Stimulated activated CD8-positive, alpha-beta memory T cell treated with anti-CD3 and anti-CD28 coated beads, Interleukin-15, amount 100 ng/mL, for 1 hour (primary cell): ENCODE measurements at places on chromosomes 6 and 20.

GRCh38 chr6:141218583-141218982 is 914.1 kb upstream of the GJE1 start:
- DNase-seq: no peak

DNA sequence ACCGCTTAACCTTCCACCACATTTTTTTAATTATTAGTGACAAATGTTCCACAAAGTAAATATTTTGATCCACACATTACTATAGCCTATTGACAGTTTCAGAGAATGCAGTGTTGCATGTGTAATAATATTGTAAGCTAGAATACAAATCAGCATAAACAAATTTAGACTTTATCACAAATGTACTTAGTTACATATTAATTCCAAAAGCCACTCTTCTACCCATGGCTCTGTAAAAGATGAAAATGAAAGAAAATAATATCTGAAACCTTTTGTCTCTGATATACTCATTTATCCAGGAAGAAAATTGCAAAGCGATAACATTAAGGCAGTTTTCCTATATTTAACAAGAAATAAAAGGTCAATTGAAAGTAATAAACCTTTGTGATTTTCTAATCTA is 954.0 kb upstream of the MAN1A1 start:
- DNase-seq: no peak

DNA sequence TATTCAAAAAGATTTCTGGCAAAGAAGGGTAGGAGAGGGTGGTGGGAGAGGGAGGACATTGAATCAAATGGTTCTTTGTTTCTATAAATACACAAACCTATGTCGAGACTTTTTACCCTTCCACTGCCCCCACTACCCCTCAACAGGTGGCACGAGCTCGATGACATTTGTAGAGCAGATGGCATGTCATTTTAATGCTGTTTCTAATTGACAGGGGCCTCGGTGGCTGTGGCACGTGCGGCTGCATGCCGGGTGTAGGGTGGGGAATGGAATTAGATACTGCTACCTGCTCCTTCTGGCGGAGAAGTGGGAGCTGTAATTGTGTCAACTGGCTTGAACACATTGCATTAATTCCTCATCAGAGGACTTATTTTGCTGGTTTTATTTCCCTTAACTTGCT is 29.1 kb upstream of the SASH1 start:
- DNase-seq: no peak

- DNase-seq: no peak
These were observed 195.4 kb downstream of the TFAP2A start for GRCh38 chr6:10219510-10219909.

GRCh38 chr6:7341989-7342742 is 29.2 kb upstream of the SSR1 start:
- no peak for DNase-seq

GRCh38 chr6:157461000-157461915 is 80.3 kb downstream of the ZDHHC14 start:
- no peak for DNase-seq

GRCh38 chr6:132494954-132495353 is 18.0 kb downstream of the STX7 start:
- no peak for DNase-seq

DNA sequence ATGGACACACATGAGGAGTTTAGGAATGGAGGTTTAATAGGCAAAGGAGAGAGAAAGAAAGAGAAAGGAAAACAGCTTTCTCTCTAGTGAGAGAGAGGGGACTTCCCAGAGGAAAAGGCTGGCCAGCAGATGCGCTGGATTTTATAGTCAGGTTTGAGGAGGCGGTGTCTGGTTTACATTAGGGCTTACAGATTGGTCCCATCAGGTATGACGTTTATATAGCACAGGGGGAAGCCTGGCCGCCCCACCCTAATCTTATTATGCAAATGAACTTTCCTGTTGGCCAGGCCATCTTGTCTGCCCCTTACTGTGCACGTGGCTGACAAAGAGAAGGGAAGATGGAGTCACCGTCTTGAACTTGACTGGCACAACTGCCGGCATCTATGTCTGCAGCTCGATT is 86.6 kb upstream of the QKI start:
- no peak for DNase-seq

- peak; percentile 20 for DNase-seq
These were observed 218.6 kb upstream of the ZFP64 start for GRCh38 chr20:52410182-52410647.

DNA sequence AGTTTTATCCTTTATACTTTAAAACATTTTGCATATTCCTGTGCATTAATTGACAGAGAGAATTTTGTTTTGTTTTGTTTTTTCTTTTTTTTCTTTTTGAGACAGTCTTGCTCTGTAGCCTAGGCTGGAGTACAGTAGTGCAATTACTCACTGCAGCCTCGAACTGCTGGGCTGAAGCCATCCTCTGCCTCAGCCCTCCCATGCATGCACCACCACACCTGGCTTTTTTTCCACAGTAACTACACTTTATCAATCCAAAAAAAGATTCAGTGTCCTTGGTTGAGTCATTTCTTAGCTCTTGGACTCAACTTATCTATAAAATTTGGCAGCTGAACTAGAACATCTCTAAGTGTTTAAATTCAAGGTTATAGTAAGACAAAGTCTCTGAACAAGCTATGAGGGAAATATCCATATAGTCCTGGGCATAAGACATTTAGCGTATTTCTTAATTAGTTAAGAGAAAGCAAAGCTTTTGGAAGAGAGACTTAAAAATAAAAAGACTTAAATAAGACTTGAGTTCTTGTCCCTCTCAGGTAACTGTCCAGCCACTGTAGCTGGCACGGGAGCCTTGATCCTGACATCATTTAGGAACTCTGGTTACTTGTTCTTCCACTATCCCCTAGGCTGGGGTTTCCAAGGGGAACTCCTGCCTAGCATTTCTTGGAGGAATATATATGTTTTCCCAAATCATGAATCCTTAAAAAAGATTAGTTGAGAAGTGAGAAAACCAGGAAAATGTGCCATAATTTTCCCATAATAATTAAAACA is 300.1 kb downstream of the HACE1 start:
- DNase-seq: no peak

DNA sequence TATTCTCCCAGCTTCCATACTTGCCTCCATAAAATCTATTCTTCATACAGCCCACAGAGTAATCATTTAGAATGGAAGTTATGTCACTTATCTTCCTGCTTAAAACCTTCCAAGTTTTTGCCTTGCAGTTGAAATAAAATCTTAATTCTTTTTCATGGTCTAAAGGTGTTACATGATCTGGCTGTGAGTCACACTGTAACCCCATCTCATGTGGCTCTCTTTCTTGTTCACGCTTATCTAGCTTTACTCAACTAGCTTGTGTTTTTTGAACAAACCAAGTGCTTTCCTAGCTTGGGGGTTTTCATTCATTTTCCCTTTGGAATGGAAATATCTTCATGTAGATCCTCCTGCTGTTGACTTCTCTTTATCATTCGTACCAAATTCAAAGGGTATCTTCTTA is 23.6 kb upstream of the THEMIS start:
- no peak for DNase-seq

DNA sequence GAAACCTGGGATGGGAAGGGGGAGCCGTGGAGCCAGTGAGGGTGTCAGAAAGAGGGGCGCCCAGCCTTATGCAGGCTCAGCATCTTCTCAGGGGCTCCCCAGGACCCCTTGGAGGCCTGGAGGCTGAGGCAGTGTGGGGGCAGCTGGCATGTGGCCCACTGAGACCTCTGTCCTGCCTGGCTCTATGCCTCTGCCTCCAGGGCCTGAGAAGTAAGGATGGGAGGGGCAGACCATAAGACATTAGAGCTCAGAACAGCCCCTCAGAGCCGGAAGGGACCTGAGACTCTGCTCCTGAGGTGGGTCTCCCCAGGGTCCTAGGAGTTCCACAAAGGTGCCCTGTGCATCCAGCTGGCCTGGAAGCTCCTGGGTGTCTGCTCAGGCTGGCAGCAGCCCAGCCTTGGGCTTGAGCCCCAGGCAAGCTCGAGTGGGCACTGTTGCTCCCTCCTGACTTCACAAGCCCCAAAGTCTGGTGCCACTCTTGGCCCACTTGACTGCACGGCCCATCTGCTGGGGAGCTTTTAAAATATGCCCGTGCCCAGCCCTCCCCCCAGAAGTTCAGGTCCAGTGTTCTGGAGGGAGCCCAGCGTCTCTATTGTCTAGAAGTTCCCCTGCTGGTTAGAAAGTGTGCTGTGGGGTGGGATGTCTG is 126.8 kb downstream of the GRM4 start:
- no peak for DNase-seq

GRCh38 chr6:28794175-28795002 is 129.4 kb downstream of the TRIM27 start:
- DNase-seq: no peak

- no peak for DNase-seq
These were observed 14.6 kb upstream of the FAXC start for GRCh38 chr6:99364026-99364425.

DNA sequence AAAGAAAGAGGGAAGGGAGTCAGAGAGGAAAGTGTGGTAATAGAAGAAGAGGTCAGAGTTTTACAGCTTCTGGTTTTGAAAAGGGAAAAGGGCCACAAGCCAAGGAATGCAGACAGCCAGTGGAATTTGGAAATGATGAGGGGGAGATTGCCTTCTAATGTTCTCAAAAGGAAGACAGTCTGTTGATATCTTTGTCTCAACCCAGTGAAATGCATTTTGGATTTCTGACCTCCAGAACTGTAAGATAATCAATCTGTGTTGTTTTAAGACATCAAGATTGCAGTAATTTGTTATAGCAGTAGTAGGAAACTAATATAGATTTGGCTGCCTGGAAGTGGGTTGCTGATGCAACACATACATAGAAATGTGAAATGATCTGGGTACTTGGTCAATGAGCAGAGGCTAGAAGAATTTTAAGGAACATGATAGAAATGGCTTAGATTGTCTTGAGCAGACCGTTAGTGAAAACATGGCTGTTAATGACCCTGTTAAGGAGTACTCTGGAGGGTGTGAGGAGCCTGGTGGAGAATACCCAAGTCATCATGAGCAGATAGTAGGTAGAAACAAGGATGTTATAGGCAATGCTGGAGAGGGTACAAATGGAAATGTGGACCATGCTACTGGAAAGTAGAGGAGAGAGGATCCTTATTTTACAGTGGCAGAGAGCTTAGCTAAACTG is 255.8 kb upstream of the RAB32 start:
- DNase-seq: no peak

DNA sequence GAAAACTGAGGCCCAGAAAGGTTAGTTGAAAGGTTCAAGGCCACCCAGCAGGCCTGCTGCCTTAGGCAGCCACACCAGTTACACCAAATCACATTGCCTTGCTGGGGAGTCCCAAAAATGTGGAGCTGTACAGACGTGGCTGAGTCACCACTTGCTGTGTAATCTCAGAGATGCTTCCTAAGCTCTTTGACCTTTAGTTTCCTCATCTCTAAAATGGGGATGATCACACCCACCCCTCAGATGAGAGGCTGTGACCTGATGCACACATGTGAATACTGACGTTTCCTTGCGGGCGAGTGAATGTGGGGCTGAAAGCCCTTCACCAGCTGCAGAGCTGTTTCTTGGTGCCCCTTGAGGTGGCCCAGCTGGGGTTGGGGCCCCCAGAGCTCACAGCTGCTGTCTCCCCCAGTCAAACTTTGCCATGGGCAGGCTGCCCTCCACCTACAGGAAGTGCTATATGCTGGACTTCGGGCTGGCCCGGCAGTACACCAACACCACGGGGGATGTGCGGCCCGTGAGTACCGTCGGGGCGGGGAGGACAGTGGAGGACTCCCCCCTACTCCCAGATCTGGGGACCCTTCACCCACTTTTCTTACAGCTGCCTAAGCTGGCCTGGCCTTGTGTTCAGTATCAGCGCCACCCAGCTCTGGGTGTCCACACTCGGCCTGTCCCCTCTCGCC is 11.0 kb downstream of the TTBK1 start:
- DNase-seq: no peak

DNA sequence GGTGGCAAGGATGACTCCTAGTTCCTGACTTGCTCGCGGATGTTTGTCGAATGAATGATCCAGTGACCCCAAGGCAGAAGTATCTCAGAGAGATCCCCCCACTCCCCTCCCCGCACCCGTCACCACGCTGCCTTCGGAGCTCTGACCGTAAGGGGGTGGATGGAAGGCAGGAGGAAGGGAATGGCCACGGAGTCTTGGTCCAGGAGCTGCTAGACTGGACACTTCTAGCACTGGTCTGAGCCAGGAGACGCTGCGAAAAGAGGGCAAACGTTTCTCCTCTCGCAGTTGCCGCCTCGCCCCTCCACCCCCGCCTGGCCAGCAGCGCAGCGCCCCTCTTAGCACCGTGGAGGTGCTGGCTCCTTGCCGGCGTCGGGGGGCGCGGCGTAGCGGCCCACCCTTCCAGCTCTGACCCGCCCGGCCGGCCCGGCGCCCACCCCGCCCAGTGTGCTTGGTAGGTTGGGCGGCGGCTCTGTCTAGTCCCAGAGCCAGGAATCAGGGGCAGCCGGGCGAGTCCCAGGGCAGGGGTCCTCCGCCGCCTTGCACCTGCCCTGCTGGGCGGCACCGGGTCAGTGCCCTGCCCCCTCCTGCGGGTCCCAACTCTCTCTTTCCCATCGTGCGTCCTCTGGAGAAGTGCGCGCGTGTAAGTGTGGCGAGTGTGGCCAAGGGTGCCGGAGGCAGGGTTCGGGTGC is 2.4 kb upstream of the DBNDD2 start:
- DNase-seq: no peak

- DNase-seq: no peak
These were observed 153.6 kb downstream of the MTHFD1L start for GRCh38 chr6:151018911-151019782.

GRCh38 chr6:132298344-132298949 is 102.8 kb downstream of the MOXD1 start:
- no peak for DNase-seq

GRCh38 chr6:166603043-166603690 is 16.7 kb upstream of the RAMACL start:
- no peak for DNase-seq
